M059J (cell line): ENCODE measurements at places on chromosomes 16 and 17. TPM values are rescaled to one million over a fixed set of nuclear protein-coding genes. Genes with fewer than 3 reads are reported as not detected.

Gene CARHSP1
- 199 and 229 TPM in 2 replicates for total RNA-seq

Gene C17orf78
- total RNA-seq = not detected in 2 replicates

Gene CFAP97D1
- not detected in 2 replicates for total RNA-seq

Gene KRT36
- total RNA-seq = 0.07 TPM in 1 of 2 replicates, not detected in the other

Gene KRT13
- total RNA-seq = 0.34 TPM in 1 of 2 replicates, not detected in the other

Gene PIK3R6
- not detected in 2 replicates for total RNA-seq

Gene ASPA
- total RNA-seq = not detected in 2 replicates

Gene YBX2
- total RNA-seq = 0.39 and 0.79 TPM in 2 replicates

Gene SLC38A8
- total RNA-seq = 0.42 TPM in 1 of 2 replicates, not detected in the other

Gene RGS11
- total RNA-seq = not detected in 2 replicates

Gene PRR11
- total RNA-seq = 18.7 and 28.1 TPM in 2 replicates

Gene KRT28
- not detected in 2 replicates for total RNA-seq

Gene IKZF3
- total RNA-seq = not detected in 2 replicates

Gene NHLRC4
- total RNA-seq = 0.12 TPM in 1 of 2 replicates, not detected in the other

Gene PDE6G
- 0.94 TPM in 1 of 2 replicates, not detected in the other for total RNA-seq

Gene SDR42E2
- not detected in 2 replicates for total RNA-seq

Gene SLC35G3
- not detected in 2 replicates for total RNA-seq

Gene KRTAP1-1
- total RNA-seq = not detected in 2 replicates

Gene ITGA3
- total RNA-seq = 365 and 711 TPM in 2 replicates
